Left lung (tissue), 14 donors: ENCODE measurements at places on chromosomes 4 and X. TPM values are rescaled to one million over a fixed set of nuclear protein-coding genes. Genes with fewer than 3 reads are reported as not detected.
A peak's percentile ranks its signal among the peaks of the same experiment; 100 is the strongest.

The ADH1A gene
- 1.0 TPM for total RNA-seq

The DDX53 gene
- total RNA-seq = not detected

The HSFX1 gene
- total RNA-seq = 1.2 TPM

The GPR173 gene
- total RNA-seq = 2.0 TPM

The S100G gene
- 0.64 TPM for total RNA-seq

The MMGT1 gene
- total RNA-seq = 28.0 TPM

The CCDC120 gene
- total RNA-seq = 9.7 TPM

The LDB2 gene
- total RNA-seq = 37.7 TPM

The GSTCD gene
- 14.5 TPM for total RNA-seq

The STATH gene
- total RNA-seq = not detected

- no peak for DNase-seq
These were observed 146.3 kb upstream of the ADAMTS3 start for GRCh38 chr4:72715299-72715698.

DNA sequence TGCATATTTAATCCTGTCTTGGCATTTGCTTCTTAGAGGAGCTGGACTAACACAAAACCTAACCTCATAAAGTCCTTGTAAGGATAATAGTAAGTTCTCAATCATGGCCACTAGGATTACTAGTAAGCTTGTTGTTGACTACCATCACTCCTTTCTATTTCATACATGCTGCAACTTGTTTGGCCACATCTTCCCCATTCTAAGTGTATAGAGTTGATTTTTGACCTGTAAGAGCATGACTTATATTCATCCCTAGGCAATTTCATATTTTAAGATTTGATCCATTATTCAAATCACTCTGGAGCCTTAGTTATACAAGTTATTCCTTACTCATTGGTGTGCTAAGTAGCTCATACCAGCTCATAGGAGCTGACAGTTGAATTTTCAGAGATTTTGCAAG, 109.4 kb downstream of the EFHC2 start:
- DNase-seq = no peak

- DNase-seq = no peak
These were observed 58.7 kb upstream of the SPANXC start for GRCh38 chrX:141301017-141301416.

GRCh38 chrX:867966-868647, 237.5 kb downstream of the SHOX start:
- DNase-seq = no peak

GRCh38 chr4:165112368-165113121, at the start of gene TMEM192:
TMEM192 (minus strand) TSS chr4:165112860; CDS start chr4:165112773, 87 bp downstream.
- DNase-seq = peak; percentile 96

GRCh38 chr4:159060161-159060560, 42.7 kb upstream of the RAPGEF2 start:
- DNase-seq = no peak

DNA sequence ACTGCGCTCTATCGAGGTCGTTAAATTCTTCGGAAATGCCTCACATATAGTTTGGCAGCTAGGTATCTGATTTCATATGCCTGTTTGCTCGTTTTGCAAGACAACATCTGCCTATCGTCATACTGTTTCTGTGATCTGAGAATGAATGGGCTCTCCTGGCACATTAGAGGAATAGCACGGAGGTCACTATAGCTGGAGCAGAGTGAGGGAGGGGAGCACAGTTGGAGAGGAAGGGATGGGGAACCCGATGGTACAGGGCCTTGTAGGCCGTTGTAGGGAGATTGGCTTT, 552 bp downstream of the IKBKG start:
- DNase-seq = no peak

- peak; percentile 78 for DNase-seq
These were observed at the start of gene GALNT7 for GRCh38 chr4:173168396-173169177. GALNT7 (plus strand) TSS chr4:173168811; CDS start chr4:173168836, 25 bp downstream.

GRCh38 chr4:48787056-48787455, 7.0 kb upstream of the FRYL start:
- DNase-seq = peak; percentile 41

- DNase-seq = no peak
These were observed 79.0 kb downstream of the AFAP1 start for GRCh38 chr4:7860600-7861163.

DNA sequence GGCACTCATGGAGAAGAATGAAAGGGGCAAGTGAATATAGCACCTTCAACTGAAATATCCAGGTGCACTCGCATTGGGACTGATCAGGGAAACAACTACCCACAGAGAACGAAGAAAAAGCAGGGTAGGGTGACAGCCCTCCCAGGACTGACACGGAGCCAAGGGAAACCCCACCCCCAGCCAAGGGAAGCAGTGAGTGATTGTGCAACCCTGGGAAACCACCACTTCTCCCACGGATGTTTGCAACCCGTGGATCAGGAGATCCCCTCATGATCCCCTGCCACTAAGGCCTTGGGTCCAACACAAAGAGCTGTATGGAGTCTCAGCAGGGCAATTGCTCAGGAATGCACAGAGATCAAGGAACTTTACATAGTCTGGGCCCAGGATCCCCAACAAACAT, 158.5 kb upstream of the HCCS start:
- DNase-seq = no peak

- no peak for DNase-seq
These were observed 3.5 kb upstream of the N4BP2 start for GRCh38 chr4:40053161-40053560.

DNA sequence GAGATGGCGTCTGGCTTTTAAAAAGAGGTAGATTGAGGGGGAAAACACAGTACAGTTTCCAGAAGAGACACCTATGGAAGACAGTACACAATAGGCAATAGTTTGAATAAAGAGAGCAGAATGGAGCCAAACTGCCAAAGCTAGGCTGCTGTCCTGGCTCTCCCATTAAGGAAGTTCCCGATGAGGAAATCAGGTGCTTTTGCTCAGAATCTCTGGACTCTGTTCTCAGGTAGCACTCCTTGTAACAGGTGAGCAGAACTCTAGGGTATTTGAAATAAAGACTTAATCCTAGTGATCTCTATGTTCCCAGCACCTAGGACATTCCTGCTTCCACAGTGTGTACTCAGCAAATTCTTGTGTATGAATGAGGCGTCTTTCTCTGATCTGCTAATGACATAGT, 1.6 kb downstream of the EGF start:
- no peak for DNase-seq

DNA sequence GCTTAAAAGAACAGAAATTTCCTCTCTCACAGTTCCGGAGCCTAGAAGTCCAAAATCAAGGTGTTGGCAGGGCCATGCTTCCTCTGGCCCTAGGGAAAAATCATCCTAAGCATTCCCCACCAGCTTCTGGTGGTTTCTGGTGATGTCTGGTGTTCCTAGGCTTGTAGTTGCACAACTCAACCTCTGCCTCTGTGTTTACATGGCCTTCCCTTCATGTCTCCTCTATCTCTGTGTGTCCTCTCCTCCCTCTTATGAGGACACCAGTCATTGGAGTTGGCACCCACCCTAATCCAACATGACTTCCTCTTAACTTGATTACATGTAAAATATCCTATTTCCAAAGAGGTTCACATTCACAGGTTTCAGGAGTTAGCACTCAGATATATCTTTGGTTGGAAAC, 15.4 kb downstream of the LRP2BP start:
- no peak for DNase-seq

GRCh38 chr4:2222838-2223237, 19.1 kb downstream of the HAUS3 start:
- no peak for DNase-seq

DNA sequence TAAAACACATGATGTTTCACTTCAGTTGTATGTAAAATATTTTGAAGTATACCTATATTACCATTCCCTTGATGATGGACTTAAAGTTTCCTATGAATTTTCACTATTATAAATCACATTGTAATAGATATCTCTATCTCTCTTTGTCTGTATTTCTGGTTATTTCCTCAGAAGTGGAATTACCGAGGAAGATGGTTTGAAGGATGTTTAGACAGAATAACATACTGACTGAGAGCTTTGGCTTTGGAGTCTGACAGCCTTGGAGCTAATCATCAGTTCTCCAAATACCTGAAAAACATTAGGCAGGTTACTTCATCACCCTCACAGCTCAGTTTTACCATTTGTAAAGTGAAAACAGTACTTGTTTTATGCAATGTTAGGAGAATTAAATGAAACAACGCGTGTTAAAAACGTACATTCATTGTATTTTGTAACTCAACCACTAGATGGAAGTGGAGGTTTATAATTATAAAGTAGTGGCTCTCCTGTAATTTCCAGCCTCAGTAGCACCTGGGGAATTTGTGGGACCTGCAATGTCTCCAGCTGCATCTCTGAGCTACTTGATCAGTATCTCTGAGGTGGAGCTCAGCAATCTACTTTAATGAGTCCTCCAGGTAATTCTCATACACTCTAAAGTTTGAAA, 14.3 kb downstream of the JCHAIN start:
- DNase-seq = no peak

DNA sequence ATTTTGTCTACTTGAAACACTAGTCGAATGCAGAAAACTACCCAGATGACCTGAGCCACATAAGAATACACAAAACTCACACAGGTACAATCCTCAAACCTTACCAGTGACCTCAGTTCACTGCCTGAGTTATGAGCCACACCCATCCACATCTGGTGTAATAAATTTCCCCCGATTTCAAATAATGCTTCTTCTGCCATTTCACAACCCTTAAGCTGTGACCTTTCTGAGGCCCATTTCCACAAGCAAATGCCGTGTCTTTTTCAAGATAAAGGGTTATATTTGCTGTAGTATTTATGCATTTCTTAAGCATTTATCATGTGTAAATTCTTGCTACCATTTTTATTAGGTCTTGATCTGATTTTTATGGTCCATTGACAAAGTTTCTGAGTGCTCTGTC, 1.8 kb upstream of the ARHGEF38 start:
- DNase-seq = no peak

GRCh38 chr4:113869743-113870375, 108.3 kb upstream of the CAMK2D start:
- DNase-seq = no peak

DNA sequence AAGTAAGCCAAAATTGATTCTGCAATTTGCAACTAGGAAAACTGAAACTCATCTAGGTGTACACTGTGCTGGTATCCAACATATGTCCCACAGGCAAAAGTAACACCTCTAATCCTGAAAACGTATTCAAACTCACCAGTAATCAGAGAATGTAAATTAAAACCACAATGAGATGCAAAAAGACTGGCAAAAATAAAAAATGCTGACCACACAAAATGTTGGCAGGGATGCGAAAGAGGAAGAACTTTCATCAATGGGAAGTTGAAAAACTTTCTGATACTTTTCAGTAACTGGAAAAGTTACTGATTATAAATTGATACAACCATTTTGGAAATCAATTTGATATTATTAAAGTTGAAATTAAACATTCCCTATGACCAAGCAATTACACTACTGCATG, 20.1 kb upstream of the CORIN start:
- no peak for DNase-seq

- DNase-seq = no peak
These were observed 15.0 kb downstream of the APELA start for GRCh38 chr4:164892018-164892417.

GRCh38 chr4:113083346-113083745, 33.9 kb downstream of the ANK2 start:
- no peak for DNase-seq

DNA sequence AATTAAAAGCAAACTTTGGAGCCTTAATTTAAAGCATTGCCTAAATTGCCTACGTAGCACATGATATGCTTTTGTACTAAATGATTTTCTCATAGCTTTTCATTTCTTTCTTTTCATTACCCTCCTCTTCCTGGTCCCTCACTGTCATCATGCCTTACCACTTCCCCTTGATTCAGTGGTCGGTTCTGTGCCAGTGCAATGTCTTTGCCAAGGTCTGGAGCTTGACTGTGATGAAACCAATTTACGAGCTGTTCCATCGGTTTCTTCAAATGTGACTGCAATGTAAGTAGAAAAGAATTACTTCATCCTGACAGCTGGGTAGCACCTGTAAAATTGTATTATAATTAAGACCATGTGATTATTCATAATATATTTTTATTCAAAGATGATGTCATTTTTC, 72.5 kb downstream of the C4orf46 start:
- no peak for DNase-seq

- DNase-seq = no peak
These were observed 169.2 kb downstream of the SHOX start for GRCh38 chrX:799808-800207.

- no peak for DNase-seq
These were observed 180.8 kb downstream of the MAGEB17 start for GRCh38 chrX:16347968-16348670.

DNA sequence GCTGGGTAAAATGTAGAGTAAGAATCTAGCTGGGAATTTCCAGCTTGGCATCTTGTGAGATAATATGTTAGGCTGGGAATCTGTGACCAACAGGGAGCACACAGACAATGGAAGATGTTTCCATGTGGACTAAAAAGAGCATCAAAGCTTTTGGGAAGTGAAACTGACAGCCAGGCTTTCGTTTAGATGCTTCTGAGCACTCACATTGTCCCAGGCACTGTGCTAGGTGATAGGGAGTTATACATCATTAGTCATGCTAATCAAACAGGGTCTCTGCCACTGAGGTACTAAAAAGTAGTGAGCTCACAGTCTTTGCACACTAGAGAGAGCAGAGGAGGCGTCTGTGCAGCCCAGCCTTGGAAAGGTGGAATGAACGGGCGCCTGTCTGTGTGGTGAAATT, 101.9 kb upstream of the SCOC start:
- DNase-seq = no peak

DNA sequence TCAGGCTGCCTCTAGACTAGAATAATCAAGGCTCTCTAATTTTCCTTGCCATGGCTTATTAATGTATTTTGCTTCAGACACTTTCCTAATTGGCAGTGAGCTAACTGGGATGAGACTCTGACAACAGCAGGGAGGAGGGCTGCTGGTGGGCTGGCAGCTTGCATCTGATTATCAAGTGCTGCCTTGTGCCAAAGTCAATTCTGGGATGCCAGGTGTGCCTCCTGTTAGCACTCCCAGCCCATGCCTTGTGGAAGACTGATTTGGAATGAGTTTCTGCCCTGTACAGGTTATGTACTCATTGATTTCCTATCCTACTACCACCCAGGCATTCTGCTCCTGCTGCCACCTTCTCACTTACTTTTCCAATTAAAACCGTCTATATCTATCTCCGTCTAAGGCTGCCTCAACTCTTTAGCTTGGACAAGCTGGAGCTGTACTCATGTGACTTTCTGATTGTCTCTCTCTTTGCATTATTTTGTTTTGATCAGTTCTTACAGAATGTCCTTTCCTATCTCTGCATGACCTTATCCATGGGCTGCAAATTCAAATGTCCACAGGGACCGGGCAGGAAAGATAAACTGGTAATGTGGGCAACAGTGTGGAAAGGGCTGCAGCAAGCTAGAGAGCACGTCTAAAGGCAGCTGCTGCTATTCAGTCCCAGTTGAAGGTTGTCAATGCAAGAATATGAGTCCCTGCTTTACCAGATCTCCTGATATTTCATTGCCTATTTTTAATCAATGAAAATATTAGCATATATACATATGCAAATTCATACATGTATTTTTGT, 112.6 kb downstream of the GABRA2 start:
- DNase-seq = no peak

- no peak for DNase-seq
These were observed 365.5 kb downstream of the ZNF674 start for GRCh38 chrX:46179748-46180147.

- no peak for DNase-seq
These were observed 44.2 kb upstream of the PRSS12 start for GRCh38 chr4:118396881-118397622.

- DNase-seq = no peak
These were observed 389 bp upstream of the CCSER1 start for GRCh38 chr4:90126805-90127204.

GRCh38 chr4:182973511-182973911, 56.3 kb upstream of the DCTD start:
- DNase-seq = no peak

- DNase-seq = no peak
These were observed 7.2 kb upstream of the CCSER1 start for GRCh38 chr4:90120037-90120436.
